ENCODE measurements at places on chromosomes 12 and 14. TPM values are rescaled to one million over a fixed set of nuclear protein-coding genes. Genes with fewer than 3 reads are reported as not detected.

DNA sequence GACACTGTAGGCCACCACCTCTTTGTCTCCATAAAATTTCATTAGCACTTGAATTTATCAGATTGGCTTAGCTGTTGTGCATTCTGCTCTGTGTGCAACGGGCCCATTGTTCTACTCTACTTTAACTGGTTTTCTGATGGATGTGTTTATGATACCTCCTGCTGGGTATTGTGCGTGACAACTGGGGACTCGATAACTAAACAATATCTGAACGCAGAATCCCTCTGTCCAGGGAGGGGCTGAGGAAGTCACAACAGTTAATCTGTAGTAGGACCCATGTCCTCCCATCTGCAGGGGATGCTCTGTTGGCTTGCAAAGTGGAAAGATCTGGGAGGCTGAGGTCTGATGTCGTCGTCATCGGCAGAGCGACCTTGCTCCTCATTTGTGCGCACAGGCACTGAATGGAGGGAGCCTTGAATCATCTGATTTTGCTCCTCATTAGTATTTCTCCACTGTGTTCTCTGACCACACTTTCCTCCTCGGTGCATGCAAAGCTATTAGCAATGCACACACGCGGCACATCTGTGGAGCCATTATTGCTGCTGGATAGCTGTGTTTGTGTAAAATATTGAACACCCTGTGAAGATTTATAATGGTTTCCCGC, 422.5 kb downstream of the NRXN3 start:
- H3K27ac ChIP-seq, result no peak overlapping the region
- H3K36me3 ChIP-seq, result no peaks in the 10 kb centered on the region
- no peak for DNase-seq
- H3K4me3 ChIP-seq, result no peak overlapping the region

DNA sequence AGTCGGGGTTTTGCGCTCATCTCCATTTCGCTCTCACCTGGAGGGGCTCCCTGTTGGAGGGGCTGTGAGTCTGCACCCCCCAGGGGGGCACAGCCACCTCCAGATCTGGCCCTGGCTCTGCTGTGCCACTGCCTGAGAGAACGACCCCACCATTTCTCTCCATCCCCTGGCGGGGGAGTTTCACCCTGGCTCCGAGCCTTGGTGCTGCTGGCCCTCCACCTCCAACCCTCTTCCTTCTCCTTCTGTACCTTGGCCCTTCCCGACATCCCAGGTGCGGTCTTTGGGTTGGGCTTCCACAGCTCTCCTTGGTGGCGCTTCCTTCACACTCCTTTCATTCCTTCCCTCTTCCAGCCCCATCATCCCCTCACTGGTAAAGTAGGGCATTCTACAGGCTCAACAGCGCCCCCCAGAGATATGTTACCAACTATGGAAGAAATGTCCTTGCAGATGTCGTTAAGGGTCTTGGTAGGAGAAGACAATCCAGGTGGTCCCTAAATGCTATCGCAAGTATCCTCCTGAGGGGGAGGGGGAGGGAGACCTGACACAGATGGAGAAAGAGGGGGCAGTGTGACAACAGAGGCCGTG, 16.3 kb downstream of the SERPINA1 start:
- DNase-seq, result no peak
- no peak overlapping the region for H3K27ac ChIP-seq
- no peaks in the 10 kb centered on the region for H3K27me3 ChIP-seq

The LRP1-AS gene
- total RNA-seq, result not detected

DNA sequence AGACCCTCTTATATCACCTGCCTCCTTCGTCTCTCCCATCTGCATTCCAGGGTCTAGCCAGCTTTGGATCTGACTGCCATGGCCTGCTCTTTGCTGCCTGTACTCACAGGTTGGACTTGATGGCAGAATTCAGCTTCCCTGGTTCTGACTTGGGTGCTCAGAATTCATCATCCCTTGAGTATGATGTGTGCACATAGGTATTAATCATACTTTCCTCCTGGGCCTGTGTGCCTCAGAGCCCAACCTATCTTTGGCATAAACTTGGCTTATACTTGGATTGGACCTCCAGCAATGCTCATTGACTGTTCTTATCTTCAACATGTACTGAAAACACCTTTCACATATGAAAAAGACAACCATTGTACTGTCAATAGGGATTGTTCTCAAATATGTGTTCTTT, 70.7 kb upstream of the LMNTD1 start:
- H3K4me1 ChIP-seq, result no peaks in the 10 kb centered on the region
- DNase-seq, result no peak
- H3K27me3 ChIP-seq, result no peaks in the 10 kb centered on the region
- no peaks in the 10 kb centered on the region for H3K36me3 ChIP-seq

DNA sequence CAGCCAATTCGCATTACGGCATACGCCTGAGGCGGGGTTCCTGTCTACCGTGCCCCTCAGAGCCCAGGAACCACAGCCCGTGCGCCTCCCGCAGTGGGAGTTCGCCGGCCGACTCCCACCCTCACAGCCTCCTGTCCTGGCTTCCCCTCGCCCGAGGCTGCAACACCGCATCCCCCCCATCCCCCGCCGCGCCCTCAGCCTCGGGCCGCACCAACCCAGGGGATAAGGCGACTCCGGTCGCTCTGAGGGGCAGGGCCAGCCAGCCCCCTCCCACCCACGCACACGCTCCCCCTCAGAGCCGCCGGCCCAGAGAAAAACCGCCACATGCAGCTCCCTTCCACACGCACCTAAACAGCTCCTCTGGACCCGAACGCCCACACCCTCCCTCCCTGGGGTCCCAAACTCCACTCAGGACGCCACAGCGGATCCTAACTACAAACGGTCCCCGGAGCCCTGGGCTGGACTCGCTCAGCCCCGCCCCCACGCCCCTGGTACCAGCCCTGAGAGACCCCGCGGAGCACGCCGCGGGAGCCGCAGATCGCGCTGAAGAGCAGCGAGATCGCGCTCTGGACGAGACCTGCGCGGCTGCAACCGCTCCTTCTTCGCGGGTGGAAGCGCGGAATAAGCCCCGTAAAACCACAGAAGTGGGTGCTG, at the start of gene C14orf39:
C14orf39 (minus strand) TSS at position 466 of the 654 bp plus-strand sequence. CDS start 985 bp downstream, outside the sequence.
- peak within 1 kb of the TSS; percentile 53 for H3K4me3 ChIP-seq
- H3K36me3 ChIP-seq, result no peaks in the 10 kb centered on the region
- H3K4me1 ChIP-seq, result peaks cover 6% of the 10 kb centered on the region
- peak; percentile 78 for DNase-seq
- peaks cover 4% of the 10 kb centered on the region for H3K27me3 ChIP-seq

- H3K4me1 ChIP-seq, result no peaks in the 10 kb centered on the region
- H3K27ac ChIP-seq, result no peak overlapping the region
- no peaks in the 10 kb centered on the region for H3K27me3 ChIP-seq
- H3K36me3 ChIP-seq, result no peaks in the 10 kb centered on the region
- DNase-seq, result no peak
Observed at GRCh38 chr12:108210001-108210400, 80.9 kb downstream of the WSCD2 start.

DNA sequence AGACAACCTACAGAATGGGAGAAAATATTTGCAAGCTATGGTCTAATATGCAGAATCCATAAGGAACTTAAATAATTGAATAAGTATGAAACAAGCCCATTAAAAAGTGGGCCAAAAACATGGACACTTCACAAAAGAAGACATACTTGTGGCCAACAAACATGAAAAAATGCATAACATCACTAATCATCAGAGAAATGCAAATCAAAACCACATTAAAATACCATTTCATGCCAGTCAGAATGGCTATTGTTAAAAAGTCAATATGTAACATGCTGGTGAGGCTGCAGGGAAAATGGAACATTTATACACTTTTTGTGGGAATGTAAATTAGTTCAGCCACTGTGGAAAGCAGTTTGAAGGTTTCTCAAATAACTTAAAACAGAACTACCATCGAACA, 945.4 kb upstream of the FLRT2 start:
- no peaks in the 10 kb centered on the region for H3K36me3 ChIP-seq
- H3K27me3 ChIP-seq, result no peaks in the 10 kb centered on the region
- H3K4me3 ChIP-seq, result no peak overlapping the region
- H3K4me1 ChIP-seq, result no peaks in the 10 kb centered on the region
- H3K27ac ChIP-seq, result no peak overlapping the region

The IPO4 gene
- 140 TPM for total RNA-seq

The ZDHHC22 gene
- total RNA-seq, result 1.7 TPM

The NUDT14 gene
- total RNA-seq, result 40.0 TPM

GRCh38 chr12:22477166-22477893, 67.0 kb downstream of the C2CD5 start:
- no peak overlapping the region for H3K4me3 ChIP-seq
- no peaks in the 10 kb centered on the region for H3K4me1 ChIP-seq
- H3K27ac ChIP-seq, result no peak overlapping the region
- no peak for DNase-seq
- H3K36me3 ChIP-seq, result no peaks in the 10 kb centered on the region

GRCh38 chr12:131455218-131455506, 255.7 kb upstream of the SFSWAP start:
- H3K27me3 ChIP-seq, result no peaks in the 10 kb centered on the region
- H3K27ac ChIP-seq, result no peak overlapping the region
- no peaks in the 10 kb centered on the region for H3K4me1 ChIP-seq
- H3K36me3 ChIP-seq, result no peaks in the 10 kb centered on the region
- H3K4me3 ChIP-seq, result no peak overlapping the region

DNA sequence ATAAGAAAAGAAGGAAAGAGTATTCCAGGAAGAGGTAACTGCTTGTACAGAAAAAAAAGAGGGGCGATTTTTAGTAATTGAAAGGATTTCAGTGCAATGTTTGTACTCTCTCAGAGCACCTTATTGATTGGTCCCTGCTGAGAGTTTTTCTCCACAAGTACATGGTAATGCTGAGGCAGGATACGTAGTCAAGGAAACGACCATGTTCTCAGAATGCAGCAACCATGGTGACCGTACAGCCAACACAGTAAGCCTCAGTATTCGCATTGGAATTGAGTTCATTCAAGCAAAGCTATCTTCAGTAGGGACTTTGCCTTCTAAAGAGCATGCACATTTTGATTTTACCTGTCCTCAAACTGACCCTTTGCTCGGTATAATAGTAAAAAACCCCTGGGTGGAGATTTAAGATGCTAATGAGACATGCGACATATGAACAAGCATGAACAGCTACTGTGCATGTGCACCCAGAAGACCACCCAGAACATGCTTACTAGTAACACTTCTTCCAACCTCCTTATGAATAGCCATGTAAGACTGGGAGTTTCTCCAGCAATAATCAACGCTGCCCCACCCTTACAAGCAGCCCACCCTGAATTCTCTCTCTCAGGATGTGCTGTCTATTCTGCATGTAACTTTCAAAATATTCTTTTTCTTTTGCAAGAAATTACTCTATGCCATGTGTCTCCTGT, 6.2 kb upstream of the SLC41A2 start:
- H3K27ac ChIP-seq, result no peak overlapping the region
- no peaks in the 10 kb centered on the region for H3K36me3 ChIP-seq
- DNase-seq, result no peak
- H3K4me1 ChIP-seq, result peaks cover 14% of the 10 kb centered on the region
- H3K4me3 ChIP-seq, result no peak overlapping the region

DNA sequence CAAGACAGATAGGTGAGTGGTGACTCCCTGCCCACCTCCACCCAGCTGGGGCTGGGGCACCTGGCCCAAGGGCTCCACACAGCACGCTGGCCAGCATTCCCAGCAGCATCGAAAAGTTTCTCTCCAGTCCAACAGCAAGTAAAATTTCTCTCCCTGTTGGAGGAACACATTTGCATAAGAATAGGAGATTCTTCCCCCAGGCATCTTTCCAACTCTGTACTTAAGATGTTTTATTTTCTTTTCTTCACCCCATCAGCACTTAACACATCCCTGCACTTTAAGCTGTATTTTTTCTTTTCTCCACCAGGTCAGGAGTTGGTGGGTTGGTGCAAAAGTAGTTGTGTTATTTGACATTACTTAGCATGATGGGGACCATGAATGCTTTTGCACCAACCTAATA, 47.2 kb downstream of the OR9K2 start:
- H3K4me3 ChIP-seq, result no peak overlapping the region
- H3K36me3 ChIP-seq, result no peaks in the 10 kb centered on the region
- H3K27me3 ChIP-seq, result no peaks in the 10 kb centered on the region
- no peak overlapping the region for H3K27ac ChIP-seq
- no peaks in the 10 kb centered on the region for H3K4me1 ChIP-seq

The GLIPR1L1 gene
- 1.9 TPM for total RNA-seq

- no peaks in the 10 kb centered on the region for H3K27me3 ChIP-seq
- no peaks in the 10 kb centered on the region for H3K36me3 ChIP-seq
- H3K4me3 ChIP-seq, result no peak overlapping the region
- no peaks in the 10 kb centered on the region for H3K4me1 ChIP-seq
Observed at GRCh38 chr12:106062693-106063092, 76.1 kb downstream of the NUAK1 start.

DNA sequence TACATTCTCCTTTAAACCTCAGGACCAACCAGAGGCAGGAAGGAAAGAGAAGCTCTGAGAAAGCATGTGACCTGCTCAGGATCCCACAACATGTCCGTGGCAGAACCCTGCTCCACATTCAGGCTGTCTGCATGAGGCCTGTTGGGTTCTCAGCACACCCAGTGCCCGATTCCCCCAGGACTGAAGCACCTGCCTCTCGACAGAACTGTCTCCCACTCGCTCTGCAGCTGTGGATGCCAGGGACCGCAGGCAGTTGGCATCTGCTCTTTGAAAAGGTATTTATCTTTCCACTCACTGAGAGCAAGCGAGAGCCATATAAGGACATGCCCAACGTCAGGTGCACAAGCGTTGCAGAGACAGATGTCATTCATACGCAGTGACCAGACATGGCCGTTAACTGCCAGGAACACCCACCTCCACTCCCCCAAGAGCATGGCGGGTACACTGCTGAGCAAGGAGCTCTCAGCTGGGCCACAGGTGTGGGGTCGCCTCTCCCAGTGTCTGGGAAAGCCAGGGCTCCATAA, 18.9 kb downstream of the PITPNM2 start:
- H3K36me3 ChIP-seq, result no peaks in the 10 kb centered on the region
- no peak overlapping the region for H3K4me3 ChIP-seq
- no peak overlapping the region for H3K27ac ChIP-seq
- no peak for DNase-seq
- no peaks in the 10 kb centered on the region for H3K27me3 ChIP-seq

The CLEC14A gene
- total RNA-seq, result 9.7 TPM

GRCh38 chr14:90444077-90444696, 47.4 kb downstream of the CALM1 start:
- no peaks in the 10 kb centered on the region for H3K36me3 ChIP-seq
- DNase-seq, result no peak
- H3K27me3 ChIP-seq, result no peaks in the 10 kb centered on the region
- H3K27ac ChIP-seq, result no peak overlapping the region

DNA sequence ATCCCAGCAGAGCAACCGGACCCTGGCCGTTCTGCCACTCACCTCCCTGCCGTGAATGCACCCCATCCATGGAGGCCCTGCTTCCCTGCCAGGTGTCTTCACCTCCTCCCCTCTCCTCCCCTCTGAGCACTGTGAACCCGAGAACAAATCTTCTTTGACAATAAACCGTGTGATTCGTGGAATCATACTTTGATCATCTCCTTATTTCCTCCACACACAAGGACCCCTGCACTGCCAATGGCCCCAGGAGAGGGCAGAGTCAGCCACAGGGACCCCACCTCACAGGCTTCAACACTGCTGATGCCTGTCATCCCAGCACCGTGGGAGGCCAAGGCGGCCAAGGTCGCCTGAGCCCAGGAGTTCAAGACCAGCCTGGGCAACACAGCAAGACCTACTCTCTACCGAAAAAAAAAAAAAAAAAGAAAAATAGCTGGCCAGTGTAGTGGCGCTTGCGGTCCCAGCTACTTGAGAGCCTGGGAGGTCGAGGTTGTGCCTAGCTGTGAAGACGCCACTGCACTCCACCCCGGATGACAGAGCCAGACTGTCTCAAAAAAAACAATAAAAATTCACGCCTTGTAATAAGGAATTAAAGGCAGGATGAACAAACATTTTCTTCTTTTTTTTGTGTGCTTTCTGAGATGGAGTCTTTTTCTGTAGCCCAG, 1.1 kb downstream of the XRCC3 start:
- no peak overlapping the region for H3K4me3 ChIP-seq
- H3K4me1 ChIP-seq, result peaks cover 36% of the 10 kb centered on the region
- H3K27ac ChIP-seq, result no peak overlapping the region
- H3K36me3 ChIP-seq, result no peaks in the 10 kb centered on the region
- no peaks in the 10 kb centered on the region for H3K27me3 ChIP-seq
- no peak for DNase-seq
